ENCODE measurements at places on chromosomes 1 and 21.

GRCh38 chr1:117017648-117018047, 16.1 kb downstream of the CD101 start:
- no peak for DNase-seq

- DNase-seq, result no peak
Measured at GRCh38 chr21:45304476-45304830, 16.8 kb upstream of the POFUT2 start.

DNA sequence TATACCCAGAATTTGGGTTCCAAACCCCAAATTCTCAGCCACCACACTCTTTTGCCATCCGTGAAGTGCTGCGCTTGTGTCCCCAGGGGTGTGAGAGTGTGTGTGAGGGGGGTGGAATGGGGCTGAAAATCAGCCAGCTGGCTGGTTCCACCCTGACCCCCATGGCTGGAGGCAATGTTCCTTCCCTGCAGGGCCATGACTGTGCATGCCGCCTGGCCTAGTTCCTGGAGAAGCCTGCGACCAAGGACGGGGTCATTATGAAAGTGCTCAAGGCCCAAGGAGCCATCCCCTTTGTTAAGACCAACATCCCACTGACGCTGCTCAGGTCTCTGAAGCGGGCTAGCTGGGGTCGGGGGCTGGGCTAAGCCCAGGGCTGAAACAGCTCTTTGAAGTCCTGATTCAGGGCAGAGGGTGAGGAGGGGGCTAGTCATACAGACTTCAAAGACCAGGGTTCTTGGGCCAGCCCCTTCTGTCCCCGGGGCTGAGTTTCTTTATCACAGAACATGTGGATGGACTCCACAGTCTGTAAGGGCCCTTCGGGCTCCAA, 38.7 kb downstream of the FAAH start:
- DNase-seq, result no peak

GRCh38 chr1:28118640-28119307, 30.4 kb upstream of the EYA3 start:
- no peak for DNase-seq

DNA sequence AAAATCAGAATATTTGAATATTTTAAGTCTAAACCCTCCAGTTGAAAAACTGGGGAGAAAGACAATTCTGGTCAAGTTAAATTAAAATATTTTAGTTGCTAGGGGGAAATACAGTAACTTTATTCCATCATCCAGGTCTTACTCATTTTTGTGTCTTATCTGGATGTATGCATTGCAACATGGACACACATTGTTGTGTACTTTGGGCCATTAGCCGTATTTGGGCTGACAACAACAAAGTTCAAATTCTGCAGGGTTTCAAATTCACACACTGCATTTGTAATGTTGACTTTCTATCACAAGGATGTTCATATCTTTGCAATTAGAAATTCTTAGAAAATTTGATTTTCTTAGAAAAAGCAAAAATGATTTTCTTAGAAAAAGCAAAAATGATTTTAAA, 249.3 kb downstream of the BACH1 start:
- no peak for DNase-seq

DNA sequence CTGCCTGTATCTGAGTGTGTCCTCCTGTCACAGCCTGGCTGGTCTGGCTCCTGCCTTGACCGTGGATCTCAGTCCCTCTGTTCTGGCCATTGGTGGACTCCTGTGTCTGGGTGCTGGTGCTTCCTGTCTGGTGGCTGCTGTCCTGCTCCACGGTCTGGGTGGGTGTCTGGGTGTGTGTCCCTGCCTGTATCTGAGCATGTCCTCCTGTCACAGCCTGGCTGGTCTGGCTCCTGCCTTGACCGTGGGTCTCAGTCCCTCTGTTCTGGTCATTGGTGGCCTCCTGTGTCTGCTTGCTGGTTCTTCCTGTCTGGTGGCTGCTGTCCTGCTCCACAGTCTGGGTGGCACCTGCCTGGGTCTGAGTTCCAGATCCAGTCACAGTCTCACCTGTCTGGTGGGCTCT, 4.0 kb downstream of the CRNN start:
- DNase-seq, result no peak

GRCh38 chr1:59752556-59753414, 62.0 kb upstream of the HOOK1 start:
- DNase-seq, result no peak

- DNase-seq, result no peak
Measured at GRCh38 chr1:208988811-208989222, 594.7 kb upstream of the CAMK1G start.

DNA sequence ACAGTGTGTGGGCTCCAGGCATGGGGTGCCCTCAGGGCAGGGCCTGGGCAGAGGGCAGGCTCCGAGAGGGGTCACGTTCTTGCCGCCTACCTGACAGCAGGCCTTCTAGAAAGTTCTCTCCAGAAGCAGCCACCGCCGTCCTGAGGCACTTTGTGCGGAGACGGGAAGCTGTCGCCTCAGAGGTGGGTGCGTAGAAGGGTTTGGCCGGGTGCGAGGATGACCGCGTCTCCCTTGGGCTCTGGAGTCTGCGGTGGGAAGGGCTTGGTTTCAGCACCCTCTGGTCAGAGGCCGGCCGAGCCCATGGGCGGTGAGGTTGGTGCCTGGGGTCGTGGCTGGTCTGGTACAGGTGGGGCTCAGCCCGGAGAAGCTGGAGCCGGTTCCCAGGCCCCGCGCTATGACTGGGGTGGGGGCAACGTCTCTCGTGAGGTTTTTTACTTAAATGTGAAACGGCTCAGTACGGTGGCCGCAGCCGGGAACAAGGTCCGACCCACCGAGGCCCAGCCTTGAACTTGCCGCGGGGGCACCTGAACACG, 10.1 kb upstream of the TTLL10 start:
- DNase-seq, result no peak

All from stimulated activated CD4-positive, alpha-beta T cell treated with anti-CD3 and anti-CD28 coated beads, Interleukin-4, amount 100 ng/mL, for 48 hours (primary cell).